ENCODE measurements at places on chromosomes 7 and 10.

DNA sequence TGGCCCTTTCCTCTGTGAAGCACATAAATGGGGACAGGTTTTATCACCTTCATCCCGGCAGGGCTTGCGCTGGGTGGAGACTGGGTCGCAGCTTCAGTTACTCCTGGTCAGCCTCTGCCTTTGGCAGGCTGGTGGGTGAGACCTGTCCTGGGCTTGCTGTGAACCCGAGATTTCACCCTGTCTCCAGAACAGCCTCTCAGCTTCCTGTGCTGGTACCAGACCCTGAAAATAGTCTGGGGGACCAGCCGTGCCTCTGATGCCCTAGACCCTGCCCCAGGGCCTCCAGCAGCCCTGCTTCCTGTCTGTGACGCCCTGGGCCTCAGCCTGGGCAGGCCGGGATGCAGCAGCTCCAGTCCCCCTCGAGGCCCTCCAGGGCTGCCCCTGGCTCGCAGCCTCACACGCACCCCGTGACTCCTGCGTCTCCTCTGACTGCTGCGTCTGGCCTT is 13.2 kb upstream of the PWWP2B start:
- DNase-seq, result no peak

- DNase-seq, result no peak
These were observed 267.5 kb downstream of the SNX13 start for GRCh38 chr7:17672783-17673182.

DNA sequence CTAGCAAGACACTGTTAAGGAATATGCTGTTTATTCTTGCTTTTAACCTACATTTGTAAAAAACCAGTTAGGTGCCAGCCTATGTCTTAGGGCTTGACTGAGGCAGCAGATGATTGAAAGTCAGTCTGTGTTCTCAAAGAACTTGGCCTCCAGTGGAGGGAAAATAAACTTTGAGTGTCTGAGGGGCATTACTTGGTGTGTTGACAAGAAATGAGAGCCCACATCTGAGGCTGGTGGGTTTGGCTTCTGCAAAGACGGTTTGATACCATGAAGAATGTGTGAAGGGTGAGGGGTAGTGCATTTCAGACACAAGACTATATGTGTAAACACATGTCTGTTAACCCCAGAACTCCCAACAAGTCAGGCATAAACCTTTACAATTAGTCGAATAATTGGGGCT is 28.5 kb downstream of the CCSER2 start:
- no peak for DNase-seq

DNA sequence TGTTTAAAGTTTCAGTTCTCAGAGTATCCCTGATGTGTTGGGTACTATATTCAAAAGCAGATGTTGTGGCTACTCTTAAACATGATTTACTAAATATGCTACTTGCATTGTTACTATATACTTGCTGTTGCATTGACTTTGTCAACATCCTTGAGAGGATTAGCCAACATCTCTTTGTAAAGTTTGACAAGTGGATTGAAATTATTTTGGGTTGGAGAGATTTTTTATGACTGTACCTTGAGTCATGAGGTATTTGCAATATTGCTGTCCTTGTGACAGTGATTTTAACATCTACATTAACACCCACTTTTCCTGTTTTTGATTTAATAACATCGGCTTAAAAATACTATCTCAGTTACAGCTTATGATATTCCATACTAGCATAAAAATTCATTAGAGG is 31.9 kb downstream of the MRC1 start:
- DNase-seq, result no peak

DNA sequence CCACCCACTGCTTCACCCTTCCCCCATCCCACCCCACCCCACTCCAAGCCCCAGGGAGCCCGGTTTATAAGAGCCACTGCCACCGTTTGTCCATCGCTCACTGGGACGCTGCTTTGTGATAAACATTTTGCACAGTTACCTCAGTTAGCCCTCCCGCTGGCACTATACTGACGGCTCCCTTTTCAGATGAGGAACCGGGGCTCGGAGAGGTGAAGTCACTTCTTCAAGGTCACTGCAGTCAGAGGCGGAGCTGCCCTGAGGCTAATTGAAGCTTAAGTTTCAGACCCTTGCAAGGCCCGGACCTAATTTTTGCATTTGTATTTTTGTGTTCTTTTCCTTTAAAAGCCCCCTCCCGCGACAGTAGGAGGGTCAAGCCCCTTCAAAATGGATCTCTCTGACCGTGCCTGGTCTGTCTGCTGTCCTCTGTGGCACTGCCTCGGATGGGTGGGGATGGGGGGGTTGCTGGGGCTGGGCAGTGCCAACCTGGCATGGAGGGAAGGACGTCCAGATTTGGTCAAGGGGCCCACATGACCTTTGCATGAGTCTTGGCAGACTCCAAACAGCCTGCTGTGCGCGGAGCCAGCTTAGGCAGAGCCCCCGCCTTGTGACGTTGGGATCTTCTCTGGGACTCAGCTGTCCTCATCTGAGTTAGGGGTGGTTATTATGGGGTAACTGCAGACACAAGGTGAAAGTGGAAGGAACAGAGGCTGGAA is 17.7 kb upstream of the NODAL start:
- DNase-seq, result no peak

All from activated CD4-positive, alpha-beta T cell treated with anti-CD3 and anti-CD28 coated beads, Interleukin-2, Interleukin-4, amounts not matched to agents 100 ng/mL and 50 ng/mL, durations not matched to agents 16 hours and 8 hours (primary cell).